ENCODE measurements at places on chromosomes 7 and 10. TPM values are rescaled to one million over a fixed set of nuclear protein-coding genes. Genes with fewer than 3 reads are reported as not detected.

- DNase-seq = no peak
These were observed 493 bp downstream of the WDR91 start for GRCh38 chr7:135210888-135211178.

GIMAP7 gene
- 16.8 TPM for total RNA-seq

- DNase-seq = no peak
These were observed 22.6 kb upstream of the TRIM8 start for GRCh38 chr10:102621443-102622325.

IFIT5 gene
- total RNA-seq = 7.4 TPM

- no peak for DNase-seq
These were observed 891.1 kb upstream of the AUTS2 start for GRCh38 chr7:68707159-68707558.

- no peak for DNase-seq
These were observed 69.2 kb downstream of the SEMA3E start for GRCh38 chr7:83579740-83580139.

GRCh38 chr7:65974191-65974801, 7.7 kb downstream of the GUSB start:
- DNase-seq = no peak

- no peak for DNase-seq
These were observed 270.4 kb upstream of the KLF14 start for GRCh38 chr7:131004371-131004770.

FXYD4 gene
- not detected for total RNA-seq

GRCh38 chr10:10576937-10577336, 440.7 kb upstream of the CELF2 start:
- DNase-seq = no peak

DNA sequence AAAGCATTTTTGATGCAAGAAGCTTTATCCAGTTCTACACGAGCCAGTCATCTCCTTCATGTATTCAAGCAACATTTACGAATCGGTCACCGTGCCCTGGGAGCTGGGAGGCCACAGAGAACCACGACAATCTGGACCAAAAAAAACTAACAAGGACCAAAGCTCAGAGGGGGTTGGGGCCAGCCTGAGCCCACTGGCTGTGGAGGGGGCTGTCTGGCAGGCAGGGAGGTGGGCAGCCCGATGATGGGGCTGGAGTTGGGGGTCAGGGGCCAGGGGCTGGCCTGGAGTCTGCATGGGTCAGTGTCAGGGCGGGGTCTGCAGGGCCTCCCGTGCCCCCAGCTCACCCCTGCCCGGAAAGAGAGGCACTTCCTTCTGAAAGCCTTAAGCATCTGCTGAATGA, 12.5 kb upstream of the GRIFIN start:
- DNase-seq = no peak

HPSE2 gene
- not detected for total RNA-seq

ITIH2 gene
- not detected for total RNA-seq

ARHGEF35 gene
- 0.38 TPM for total RNA-seq

- no peak for DNase-seq
These were observed 1.3 kb upstream of the PRR15 start for GRCh38 chr7:29562307-29562706.

INSYN2A gene
- not detected for total RNA-seq

CFAP69 gene
- 3.8 TPM for total RNA-seq
